Umbilical cord (tissue), 2 donors: ENCODE measurements at places on chromosomes 12 and 14. TPM values are rescaled to one million over a fixed set of nuclear protein-coding genes. Genes with fewer than 3 reads are reported as not detected.

Gene FOXA1
- 2.9 TPM for total RNA-seq

Gene KLRF1
- total RNA-seq = 1.9 TPM

Gene SPIC
- 0.72 TPM for total RNA-seq

Gene MIP
- total RNA-seq = 2.9 TPM

DNA sequence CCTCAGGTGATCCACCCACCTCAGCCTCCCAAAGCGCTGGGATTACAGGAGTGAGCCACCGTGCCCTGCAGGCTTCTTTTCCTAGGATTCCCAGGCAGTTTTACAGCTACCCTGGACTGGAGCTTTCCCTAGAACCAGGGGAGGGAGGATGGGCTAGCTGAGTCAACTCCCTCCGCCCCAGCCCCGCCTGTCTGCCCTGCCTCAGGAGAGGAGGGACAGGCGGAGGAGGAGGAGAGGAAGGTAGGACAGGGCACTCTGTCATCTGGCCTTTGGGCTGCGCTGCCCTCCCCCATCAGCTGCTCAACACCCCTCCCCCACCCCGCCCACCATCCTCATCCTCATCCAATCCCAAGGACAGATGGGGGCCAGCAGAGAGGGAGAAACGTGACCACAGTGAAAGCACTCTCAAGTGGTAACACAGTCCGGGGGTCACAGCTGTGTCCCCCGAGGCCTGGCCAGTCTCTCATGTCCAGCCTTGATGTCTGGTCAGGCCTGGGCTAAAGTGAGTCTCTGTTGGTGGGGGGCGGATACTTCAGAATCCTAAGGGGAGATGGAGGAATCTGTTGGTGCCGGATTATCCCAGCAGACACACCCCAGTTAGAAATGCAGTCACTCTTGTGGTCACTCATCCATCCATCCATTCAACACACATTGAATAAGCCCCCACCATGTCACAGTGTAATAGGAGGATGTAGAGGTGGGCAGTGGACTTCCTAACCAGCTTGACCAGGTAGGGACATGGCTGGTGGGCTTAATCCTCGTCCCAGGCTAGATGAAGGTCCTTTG lies 12.3 kb downstream of the FIGNL2 start:
- DNase-seq = no peak

DNA sequence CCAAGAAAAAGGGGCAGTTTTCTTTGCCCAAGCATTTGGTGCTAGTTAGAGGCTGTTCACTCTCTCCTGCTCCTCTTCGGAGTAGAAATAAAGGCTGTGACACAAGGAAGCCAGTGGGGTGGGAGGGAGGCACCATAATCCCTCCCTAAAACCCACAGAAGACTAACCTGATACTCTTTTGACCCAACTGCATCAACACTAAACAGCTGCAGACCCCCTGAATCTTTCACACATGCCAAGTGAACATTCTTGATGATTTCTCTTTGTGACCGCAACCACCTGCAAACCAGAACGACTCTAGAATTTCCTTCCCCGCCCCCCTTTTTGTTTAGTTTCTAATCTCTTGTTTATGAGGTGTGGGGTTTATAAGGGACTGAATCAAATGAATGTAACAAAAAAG lies 175.8 kb upstream of the BCL2L14 start:
- DNase-seq = no peak

- no peak for DNase-seq
These were observed 28.4 kb downstream of the GSG1 start for GRCh38 chr12:13075118-13075480.

DNA sequence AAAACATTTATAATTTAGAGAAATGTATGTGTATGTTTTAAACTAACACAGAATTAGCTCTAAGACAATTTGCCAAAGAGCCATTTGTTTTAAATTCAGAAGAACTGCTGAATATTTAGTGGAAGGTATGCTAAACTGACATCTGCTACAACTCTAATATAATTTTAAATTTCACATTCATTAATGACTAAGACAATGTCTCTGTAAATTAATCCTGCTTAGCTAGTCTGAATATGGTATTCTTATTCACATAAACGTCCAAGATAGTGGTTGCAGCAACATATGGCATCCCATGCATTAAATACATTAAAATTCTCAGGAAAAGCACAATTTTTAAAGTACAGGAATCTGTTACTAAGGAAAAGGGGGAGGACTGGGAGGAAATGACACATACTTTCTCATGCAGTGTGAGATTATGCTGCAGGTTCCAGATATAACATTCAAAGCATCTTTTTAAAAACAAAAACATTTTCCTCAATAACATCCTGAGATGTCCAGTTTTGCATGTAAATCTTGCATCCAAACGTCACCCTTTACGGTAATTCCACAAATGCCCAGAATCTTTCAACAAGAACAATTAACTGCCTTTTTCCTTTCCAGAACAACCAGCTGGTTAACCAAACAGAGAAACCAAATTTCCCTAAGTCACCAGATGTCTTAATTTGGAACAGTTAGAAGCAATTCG lies 26.9 kb downstream of the WDR89 start:
- DNase-seq = peak; percentile 25

DNA sequence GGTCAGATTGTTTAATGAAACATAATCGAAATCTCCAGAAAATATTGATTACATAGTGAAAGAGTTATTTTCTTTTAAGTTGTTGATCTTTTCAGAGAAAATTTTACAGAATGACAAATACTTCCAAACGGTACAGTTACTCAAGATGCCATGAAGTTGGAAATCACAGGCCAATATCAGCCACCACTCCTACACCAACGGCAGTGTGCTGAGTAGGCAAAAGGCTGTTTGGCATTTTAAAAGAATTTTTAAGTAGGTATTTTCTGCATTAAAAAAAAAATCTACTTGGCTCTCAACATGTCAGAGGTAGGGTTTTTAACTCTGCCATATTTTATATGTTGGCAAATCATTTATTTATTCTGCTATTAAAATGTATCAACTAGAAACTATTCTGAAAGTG lies 21.7 kb downstream of the SLC38A4 start:
- no peak for DNase-seq

GRCh38 chr14:58813745-58814144 lies 176.0 kb downstream of the DACT1 start:
- DNase-seq = no peak

DNA sequence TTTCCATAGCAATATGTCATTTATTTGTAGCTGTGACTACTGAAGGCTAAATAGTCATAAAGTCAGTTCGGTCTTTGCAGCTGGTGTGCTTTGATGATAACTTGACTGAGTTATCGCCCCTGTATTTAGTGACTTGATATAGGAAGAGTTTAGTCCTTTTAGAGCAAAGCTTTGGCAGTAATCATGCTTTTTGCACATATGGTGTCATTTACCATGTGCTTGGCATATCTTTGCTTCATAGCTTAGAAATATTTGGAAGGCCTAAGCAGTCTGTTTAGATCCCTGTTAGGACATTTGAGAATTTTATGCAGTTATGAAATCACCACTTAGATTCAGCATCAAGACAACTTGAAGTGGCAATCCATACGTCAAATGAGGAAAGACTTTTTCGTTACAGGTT lies 31.6 kb downstream of the POLR3B start:
- peak; percentile 81 for DNase-seq

- DNase-seq = no peak
These were observed 54.8 kb upstream of the RASSF8 start for GRCh38 chr12:25903603-25904245.

DNA sequence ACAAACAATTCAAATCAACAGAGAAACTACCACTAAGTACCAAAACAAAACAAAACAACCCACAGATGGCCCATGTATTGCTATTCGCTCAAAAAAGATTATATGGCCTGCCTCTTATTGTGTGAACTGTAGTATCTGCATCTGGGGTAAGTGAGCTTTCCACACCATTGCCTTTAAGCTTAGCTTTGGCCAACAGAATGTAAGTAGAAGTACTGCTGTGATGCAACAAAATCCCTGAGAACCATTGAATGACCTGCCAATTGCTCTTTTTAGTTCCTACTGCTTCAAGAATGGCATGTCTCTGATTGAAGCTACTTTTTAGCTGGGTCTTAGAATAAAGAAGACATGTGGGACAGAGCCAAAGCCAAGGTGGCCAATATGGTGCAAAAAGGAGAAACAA lies 32.5 kb downstream of the PPFIA2 start:
- no peak for DNase-seq

DNA sequence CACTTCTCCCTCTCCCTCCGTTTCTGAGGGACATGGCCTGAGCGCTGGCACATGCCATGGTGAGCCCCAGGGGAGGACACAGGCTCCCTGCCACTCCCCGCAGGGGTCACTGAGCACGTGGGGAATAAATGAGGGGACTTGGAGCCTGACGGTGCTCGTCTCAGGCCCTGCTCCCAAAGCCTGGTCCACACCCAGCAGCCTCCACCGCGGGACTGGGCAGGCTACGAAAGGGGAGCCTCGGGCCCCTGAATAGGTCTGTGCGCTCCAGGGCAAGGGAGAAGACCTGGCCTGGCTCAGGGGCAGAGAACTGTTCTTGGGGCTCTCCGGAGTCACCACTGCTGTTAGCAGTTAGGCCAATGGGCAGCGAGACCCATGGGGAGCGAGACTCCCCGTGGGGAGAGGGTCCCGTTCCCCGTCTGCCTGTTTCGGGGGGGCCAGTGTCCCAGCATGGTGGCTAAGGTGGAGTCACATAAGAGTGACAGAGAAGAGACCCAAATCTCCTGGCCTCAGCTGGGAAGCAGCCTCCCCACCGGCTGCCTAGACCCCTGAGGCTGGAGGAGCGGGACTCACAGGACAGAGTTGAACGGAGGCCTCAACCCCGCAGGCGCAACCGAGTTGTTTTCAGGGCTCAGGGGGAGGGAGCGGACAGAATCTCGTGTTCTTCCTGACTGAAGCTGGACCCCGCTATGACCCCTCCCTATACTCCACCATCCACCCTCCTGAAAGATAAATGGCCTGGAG lies 329.8 kb upstream of the SFSWAP start:
- no peak for DNase-seq
